ENCODE measurements at places on chromosomes 16 and 17.

- DNase-seq: peak; percentile 94
Observed at GRCh38 chr16:4416200-4417032, at the start of gene CORO7. Gene CORO7 (minus strand): TSS chr16:4416596. CDS start chr16:4416518, 78 bp downstream.

- DNase-seq: no peak
Observed at GRCh38 chr16:80973991-80974390, 32.7 kb downstream of the CMC2 start.

GRCh38 chr16:78022347-78023060, at the start of gene CLEC3A:
Gene CLEC3A (plus strand): TSS chr16:78022548. CDS start chr16:78022627, 79 bp downstream.
- no peak for DNase-seq

GRCh38 chr16:54288030-54288834, 1.6 kb upstream of the IRX3 start:
- no peak for DNase-seq

- no peak for DNase-seq
Observed at GRCh38 chr16:85052536-85052935, 24.9 kb downstream of the KIAA0513 start.

GRCh38 chr17:82300707-82301270, 16.6 kb downstream of the CD7 start:
- DNase-seq: peak; percentile 71

GRCh38 chr16:50136399-50136798, 16.7 kb upstream of the TENT4B start:
- DNase-seq: no peak

- DNase-seq: no peak
Observed at GRCh38 chr17:82962163-82962720, 117.2 kb upstream of the METRNL start.

GRCh38 chr17:9356488-9356911, 219.1 kb downstream of the STX8 start:
- peak; percentile 8 for DNase-seq

DNA sequence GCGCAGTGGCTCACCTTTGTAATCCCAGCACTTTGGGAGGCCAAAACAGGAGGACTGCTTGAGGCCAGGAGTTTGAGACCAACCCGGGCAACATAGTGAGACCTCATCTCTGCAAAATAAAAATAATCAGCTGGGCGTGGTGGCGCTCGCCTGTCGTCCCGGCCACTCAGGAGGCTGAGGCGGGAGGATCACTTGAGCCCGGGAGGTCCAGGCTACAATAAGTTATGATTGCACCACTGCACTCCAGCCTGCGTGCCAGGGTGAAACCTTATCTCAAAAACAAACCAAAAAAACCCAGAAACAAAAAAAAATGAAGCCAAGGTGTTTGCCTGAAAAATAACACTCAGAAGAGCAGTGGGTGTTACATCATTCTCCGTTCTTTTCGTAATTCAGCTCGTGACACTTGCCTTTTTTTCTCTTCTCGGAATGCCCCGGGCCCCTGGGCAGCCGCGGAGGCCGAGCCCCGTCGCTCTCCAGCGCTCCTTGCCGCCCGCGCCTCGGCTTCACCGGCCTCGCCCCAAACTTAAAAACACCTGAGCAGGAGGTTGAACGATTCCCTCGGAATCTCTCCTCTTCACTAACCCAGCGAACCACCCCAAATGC, 17.0 kb downstream of the PRCD start:
- no peak for DNase-seq

- DNase-seq: no peak
Observed at GRCh38 chr16:13543850-13544249, 376.1 kb upstream of the ERCC4 start.

DNA sequence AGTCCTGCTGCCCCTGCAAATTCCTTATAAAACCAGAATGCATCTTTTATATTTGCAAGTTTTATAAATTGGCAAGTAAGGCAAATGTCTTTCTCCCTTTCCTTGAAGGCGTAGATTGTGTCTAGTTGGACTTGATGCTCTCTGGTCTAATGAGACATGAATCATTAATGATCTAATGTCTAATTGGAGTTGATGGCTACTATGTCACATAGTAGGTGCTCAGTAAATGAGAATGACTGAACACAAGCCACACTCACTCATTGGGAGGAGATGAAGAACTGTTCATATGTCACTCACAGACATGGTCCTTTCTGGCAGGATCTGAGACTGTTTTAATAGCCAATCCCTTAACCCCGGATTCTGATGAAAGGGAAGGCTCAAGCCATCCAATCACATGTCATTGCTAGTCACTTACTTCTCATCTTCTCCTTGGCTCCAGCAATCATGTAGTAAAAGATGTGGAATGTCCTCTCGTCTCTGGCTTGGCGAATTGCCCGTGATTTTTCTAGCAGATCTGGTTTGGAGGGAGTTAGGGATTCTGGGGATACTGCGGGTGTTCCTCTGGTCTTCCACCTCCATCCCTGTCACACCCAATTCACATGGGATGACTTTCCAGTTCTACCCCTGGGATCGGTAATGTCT, 81.0 kb downstream of the MYH11 start:
- no peak for DNase-seq

- DNase-seq: peak; percentile 61
Observed at GRCh38 chr16:86732621-86733295, 154.4 kb downstream of the FOXL1 start.

GRCh38 chr17:68060336-68060735, 24.8 kb downstream of the KPNA2 start:
- DNase-seq: no peak

GRCh38 chr16:59173408-59173831, 439.3 kb upstream of the GOT2 start:
- no peak for DNase-seq

- peak; percentile 52 for DNase-seq
Observed at GRCh38 chr16:17784073-17784472, 313.3 kb upstream of the XYLT1 start.

GRCh38 chr17:34357398-34357797, 1.1 kb downstream of the CCL13 start:
- no peak for DNase-seq

- no peak for DNase-seq
Observed at GRCh38 chr17:8791910-8792270, 7.3 kb downstream of the MFSD6L start.

DNA sequence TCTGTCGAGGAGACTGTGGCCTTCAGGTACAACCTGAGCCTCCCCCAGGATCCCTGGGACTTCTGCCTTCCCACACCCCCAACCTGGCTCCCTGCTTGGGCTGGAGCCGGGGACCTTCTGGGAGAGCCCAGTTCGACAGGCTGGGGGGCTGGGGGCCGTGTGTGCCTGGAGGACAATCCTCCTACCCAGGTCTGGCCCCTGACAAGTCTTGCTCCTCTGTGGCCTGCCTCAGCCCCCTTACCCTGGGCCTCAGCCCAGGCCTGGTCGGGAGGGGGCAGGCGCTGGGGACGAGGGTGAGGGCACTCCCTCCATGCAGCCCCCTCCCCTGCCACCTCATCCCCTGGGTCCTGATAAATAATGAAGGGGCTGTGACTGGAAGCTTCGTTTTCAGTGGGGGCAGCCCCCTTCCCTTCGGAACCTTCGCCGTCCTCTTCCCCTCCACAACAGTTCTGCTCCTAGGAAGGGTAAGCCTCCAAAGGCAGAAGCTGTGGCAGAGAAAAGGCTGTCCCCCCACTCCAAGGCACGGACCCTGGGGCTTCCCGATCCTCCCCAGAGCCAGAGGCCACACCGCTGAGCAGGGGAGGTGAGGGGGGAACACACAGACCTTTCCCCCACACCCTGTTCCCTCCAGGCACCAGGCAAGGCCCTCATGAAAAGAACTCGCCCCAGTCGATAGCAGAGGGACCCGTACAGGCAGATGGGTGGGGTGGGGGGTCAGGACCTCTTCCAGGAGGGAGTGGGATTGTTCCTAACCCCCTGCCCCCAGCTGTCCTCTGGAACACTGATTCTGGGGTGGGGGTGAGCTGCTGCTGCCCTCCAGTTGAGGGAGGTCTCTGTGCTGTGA, 5.0 kb upstream of the BAHCC1 start:
- DNase-seq: no peak

- DNase-seq: no peak
Observed at GRCh38 chr17:43697937-43698336, 36.2 kb upstream of the MEOX1 start.

DNA sequence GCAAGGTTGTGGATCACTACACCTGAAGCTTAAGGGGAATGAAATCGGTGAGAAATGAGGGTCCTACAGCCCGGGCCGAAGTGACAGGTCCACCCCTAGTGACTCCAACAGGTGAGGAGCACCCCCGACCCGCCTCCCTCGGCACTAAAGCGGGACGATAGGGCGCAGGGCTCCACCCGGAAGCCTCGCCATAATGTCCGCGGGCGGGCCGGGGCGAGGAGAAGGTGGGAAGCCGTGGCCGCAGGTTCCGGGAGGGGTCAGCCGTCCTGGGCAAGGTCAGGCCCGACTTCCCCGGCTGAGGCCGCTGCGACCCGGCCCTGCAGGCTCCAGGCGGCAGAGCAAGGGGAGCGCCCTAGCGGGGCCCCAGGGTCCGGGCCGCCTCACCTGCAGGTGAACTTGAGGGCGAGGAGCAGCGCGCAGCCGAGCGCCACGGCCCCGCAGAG, 543 bp downstream of the TXNDC11 start:
- no peak for DNase-seq

DNA sequence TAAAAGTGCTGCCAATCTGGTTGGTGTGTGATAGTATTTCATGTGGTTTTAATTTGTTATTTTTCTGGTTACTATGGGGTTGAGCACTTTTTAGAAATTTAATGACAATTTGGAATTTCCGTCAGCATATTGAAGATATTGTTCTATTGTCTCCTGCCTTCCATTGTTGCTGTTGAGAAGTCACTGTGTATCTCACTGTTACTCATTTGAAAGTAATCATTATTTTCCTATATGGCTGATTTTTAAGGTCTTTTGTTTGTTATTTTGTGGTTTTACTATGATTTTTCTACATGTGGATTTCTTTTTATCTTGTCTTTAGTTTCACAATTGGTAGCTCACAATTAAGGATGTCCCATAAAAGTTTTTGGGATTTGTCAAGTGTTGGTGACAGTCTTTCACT, 8.2 kb downstream of the KRT26 start:
- no peak for DNase-seq

GRCh38 chr17:79990051-79990592, 45.5 kb downstream of the TBC1D16 start:
- no peak for DNase-seq

- DNase-seq: no peak
Observed at GRCh38 chr16:427250-427649, 1.8 kb downstream of the RAB11FIP3 start.

DNA sequence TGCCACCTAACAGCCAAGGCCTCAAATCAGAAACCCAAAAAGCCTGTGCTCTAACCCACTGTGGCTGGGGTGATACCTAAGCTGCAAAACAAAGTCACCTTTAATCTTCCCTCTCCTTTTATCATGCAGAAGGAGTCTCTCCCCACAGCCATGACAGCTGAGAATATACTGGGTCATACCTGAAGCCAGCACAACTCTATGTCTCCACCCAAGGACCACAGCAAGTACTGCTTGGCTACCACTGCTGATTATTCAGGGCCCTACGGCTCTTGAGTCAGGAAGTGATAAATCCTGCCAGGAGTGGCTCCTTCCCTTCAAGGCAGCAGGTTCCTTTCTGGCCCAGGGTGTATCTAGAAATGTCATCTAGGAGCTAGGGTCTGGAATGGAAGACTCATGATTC, 151.5 kb upstream of the TOM1L1 start:
- no peak for DNase-seq

- no peak for DNase-seq
Observed at GRCh38 chr16:10613785-10614485, 33.5 kb upstream of the EMP2 start.

GRCh38 chr17:70298929-70299531, 129.7 kb downstream of the KCNJ2 start:
- no peak for DNase-seq

DNA sequence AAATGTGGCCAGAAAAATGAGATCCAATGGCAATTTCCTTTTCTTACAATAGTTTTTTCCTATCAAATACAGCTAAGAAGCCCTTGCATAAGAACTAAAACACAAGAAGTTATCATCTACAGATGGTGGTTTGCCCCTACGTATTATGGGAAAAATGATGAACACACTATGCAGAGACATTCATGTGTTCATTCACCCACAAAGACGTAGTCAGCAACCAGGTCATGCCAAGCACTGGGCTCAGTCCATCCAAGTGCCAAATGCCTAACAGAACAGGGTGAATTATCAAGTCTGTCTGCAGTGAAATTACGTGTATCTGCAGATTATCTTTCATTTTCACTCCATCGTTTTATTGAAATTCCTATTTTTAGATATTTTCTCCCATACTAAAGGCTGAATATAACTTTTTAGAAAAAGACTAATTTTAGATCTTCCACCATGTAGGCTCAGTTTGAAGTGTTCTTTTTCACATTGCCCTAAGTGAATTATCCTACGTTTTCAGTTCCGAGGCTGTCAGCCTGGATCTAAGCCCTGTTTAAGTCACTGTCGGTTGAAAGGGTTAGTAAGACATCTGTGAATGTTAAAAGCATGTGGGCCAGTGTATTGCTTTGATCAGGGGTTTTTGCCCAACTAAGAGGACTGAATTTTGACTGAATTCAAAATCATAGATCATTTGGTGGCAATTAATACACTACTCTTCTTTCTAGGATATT, 78.1 kb upstream of the DHX40 start:
- no peak for DNase-seq
